A172 (cell line): ENCODE measurements at places on chromosomes 16 and 17. TPM values are rescaled to one million over a fixed set of nuclear protein-coding genes. Genes with fewer than 3 reads are reported as not detected.
A peak's percentile ranks its signal among the peaks of the same experiment; 100 is the strongest.

- no peak for DNase-seq
Measured at GRCh38 chr16:13953501-13953900, 33.5 kb downstream of the ERCC4 start.

The TBX2 gene
- 1.7 and 2.6 TPM in 2 replicates for total RNA-seq

DNA sequence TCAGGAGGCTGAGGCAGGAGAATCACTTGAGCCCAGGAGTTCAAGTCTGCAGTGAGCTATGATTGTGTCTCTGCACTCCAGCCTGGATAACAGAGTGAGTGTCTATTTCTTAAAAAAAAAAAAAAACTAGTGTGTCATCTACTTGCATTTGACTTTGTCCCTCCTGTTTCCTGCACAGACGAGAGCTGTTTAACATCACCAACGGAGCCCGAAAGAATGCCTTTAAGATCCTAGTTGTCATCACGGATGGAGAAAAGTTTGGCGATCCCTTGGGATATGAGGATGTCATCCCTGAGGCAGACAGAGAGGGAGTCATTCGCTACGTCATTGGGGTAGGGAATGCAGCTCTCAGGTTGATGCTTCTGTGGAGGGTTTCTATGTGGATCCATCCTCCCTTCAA is 13.4 kb downstream of the ITGAM start:
- no peak for DNase-seq

DNA sequence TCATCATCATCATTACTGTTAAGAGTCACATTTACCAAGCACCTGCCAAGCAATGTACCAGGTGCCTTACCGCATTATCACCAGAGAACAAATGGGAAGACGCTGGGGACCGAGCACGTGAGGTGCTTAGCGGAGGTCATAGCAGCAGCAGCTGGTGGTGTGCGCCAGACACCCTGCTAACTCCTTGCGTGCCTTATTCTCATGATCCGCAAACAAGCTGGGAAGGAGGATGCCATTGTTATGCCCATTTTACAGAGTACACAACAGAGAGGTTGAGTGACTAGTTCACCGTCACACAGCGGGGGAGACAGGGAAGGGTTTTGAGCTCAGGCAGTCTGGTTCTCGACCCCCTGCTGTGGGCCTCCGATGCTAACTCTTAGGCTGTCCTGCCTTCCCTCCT is 7.3 kb downstream of the ATP2A3 start:
- no peak for DNase-seq

GRCh38 chr16:55338646-55339045 is 14.6 kb downstream of the IRX6 start:
- DNase-seq, result no peak

The SLC5A10 gene
- 0.22 TPM in 1 of 2 replicates, not detected in the other for total RNA-seq

GRCh38 chr17:81090361-81091136 is 55.6 kb downstream of the BAIAP2 start:
- peak; percentile 66 for DNase-seq

DNA sequence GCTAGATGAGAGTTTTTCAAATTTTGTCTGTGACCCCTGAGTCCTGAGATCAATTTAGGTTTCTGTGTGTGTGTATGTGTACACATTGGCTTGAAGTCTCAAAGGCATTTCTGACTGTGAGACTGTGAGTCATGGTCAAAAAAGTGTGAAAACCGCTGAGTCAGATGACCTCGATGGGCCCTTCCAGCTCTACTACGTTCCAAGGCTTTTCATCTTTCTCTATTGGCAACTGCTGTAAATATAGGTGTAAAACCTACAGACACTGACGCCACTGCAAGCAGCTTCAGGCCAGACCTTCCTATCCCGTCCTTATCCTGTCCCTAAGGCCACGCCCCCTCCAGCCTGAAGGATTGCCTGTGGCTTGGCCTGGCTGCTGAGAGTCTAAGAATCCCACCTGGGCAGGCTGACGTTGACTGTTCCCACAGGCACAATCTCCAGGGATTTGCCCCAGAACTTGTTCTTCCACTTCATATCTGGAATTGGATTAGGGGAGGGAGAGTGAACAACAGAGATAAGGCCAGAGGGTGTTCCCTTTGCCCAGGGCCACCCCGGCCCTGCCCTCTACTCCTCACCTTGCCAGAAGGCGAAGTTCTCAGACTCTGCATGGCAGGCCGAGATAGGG is 11.3 kb downstream of the OSBPL7 start:
- peak; percentile 91 for DNase-seq

- peak; percentile 80 for DNase-seq
Measured at GRCh38 chr17:43003542-43004172, 2.9 kb upstream of the IFI35 start.

- DNase-seq, result no peak
Measured at GRCh38 chr16:2115591-2115973, 20.1 kb downstream of the PKD1 start.

The ABCC6 gene
- total RNA-seq, result 3.5 TPM in 1 of 2 replicates, not detected in the other

The CD79B gene
- total RNA-seq, result 0.10 and 0.72 TPM in 2 replicates

The CRYBA1 gene
- total RNA-seq, result not detected in 2 replicates

The HSF4 gene
- 5.8 and 10.9 TPM in 2 replicates for total RNA-seq

The PRAC2 gene
- total RNA-seq, result not detected in 2 replicates

DNA sequence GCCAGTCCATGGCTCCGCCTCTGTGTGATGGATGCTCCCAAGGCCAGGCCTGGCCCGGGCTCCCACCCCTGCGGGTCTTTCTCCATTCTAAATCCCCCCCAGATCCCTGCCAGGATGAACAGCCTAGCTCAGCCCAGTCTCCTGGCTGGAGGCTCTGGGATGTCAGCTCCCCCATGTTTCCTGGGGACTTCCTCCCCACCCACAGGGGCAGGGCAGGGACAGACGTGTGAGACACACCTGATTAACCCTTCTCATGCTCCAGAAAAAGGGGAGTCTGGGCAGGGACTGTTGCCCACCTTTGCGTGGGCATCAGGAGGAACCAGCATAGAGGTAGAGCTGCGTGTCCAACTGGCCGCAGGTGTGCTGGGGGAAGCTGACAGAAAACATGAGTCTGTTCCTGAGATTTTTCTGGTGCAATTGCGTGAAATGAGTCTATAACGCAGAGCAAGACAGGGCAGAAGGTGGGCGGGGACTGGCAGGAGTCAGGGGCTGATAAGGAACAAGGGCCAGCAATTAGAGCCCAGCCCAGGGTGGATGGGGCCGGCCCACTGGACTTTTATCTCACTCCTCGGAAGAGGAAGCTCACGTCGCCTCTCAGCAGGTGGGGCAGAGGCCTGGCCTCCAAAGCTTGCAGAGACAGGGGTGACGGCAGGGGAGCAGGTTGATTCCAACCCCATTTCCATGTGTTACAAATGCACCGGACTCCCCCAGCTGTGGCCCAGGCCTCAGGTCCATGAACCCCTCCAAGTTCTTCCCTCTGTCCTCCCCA is 238.2 kb downstream of the RBFOX3 start:
- DNase-seq, result no peak

GRCh38 chr17:81508639-81509206 is 3.9 kb downstream of the ACTG1 start:
- DNase-seq, result peak; percentile 40

- DNase-seq, result peak; percentile 95
Measured at GRCh38 chr17:72387487-72387886, 266.7 kb downstream of the SOX9 start.

GRCh38 chr17:72233986-72234385 is 113.2 kb downstream of the SOX9 start:
- no peak for DNase-seq

DNA sequence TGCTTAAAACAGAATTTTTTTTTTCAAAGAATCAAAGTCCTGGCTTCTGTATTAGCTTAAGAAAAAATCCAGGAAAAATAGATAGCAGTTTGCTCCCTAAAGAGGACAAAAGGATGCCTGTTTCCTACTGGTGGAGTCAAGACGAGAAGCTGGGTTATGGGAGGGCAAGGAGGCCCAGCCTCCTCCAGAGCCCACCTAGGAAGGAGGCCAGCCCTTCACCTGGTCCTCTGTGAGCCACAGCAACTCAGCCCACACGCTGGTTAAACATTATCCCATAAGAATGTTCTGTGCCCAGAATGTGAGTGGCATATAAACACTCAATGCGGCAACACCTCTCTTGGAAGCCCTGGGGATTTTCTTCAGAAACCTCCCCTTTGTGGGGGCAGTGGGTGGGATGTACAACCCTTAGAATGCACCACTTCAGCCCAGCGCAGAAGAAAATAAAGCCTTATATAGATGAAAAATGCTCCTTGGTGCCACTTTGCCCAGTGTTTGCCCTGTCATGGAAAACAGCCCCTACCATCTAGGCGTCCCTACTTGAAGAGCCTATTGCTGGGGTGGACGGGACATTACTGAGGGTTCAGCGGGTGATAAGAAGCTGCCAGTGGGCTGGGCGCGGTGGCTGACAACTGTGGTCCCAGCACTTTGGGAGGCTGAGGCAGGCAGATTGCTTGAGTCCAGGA is 48.0 kb downstream of the TEKT5 start:
- DNase-seq, result no peak

DNA sequence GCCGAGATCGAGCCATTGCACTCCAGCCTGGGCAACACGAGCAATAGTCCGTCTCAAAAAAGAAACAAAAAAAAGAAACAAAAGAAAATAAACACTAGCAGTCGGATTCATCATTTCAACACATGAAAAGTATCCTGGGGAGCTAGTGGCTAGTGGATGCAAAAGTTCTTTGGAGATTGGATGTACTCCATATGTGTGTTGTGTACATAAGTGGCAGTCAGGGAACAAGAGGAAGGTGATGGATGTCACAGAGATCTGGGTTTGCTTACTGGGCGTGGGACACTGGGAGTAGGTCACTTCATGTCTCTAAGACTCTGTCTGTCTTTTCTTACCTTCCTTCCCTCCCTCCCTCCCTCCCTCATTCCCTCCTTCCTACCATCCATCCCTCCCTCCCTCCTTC is 35.4 kb downstream of the MRC2 start:
- DNase-seq, result no peak

DNA sequence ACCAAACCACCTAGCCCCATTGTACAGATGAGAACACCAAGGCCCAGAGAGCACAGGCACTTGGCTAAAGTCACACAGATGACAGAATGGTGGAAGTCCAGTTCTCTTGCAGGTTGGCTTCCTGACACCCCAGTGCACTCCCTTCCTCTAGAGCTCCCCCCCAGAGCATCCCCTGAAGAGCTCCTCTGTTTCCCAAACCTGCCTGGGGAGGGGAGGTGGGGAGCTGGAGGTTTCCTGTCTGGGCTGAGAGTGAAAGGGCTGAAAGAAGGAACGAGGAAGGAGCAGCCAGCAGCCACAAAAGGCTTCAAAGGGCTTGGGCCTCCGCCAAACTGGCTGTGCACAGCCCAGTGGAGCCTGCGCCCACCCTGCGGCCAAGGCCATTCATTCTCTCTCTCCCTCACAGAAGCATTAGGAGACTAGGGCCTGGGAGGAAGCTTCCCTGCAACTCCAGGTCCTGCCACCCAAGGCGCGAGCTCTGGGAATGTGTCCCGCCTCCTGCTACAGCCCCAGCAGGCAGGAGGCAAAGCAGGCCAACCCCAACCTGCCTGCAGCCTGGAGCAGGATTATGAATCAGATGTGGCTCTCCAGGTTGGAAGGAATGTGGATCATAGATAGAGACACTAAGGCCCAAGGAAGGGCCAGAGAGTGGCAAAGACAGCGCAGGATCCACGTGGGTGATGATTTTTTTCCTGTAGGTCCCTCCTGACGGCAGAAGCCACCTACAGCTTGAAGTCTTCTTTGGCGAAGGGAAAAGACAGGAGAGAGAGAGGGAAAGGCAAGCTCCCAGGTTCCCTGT is 913 bp downstream of the SLC13A5 start:
- DNase-seq, result no peak

GRCh38 chr17:17061516-17061915 is 19.3 kb downstream of the MPRIP start:
- no peak for DNase-seq

DNA sequence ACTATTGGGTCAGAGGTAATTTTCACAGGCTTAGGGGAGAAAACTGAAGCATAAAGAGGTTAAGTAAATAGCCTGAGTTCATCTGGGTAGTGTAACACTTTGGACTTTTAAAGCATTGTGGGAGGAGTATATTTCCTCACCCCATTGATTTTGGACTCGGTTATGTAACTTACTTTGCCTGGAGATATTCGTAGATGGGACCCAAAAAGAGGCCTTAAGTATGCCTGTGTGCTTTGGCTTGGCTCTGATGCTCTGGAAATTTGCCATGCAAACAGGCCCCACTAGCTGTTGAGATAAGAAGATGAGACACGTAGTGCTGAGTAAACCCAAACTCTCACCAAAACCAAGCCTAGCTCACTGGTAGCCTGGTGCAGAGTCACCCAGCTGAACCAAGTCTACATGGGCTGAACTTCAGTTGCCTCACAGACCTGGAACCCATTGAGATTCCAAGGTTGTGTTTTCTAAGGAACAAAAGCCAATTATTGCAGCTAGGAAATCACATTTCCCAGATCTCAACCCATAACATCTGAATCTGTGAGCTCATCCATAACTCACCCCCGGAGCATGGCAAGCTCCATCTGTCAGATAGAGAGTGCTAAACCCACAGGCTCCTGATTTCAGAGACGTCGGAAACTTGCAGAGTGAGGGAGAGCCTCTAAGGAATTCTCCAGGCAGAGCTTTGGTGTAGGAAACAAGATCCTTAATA is 536.0 kb upstream of the C16orf82 start:
- no peak for DNase-seq

DNA sequence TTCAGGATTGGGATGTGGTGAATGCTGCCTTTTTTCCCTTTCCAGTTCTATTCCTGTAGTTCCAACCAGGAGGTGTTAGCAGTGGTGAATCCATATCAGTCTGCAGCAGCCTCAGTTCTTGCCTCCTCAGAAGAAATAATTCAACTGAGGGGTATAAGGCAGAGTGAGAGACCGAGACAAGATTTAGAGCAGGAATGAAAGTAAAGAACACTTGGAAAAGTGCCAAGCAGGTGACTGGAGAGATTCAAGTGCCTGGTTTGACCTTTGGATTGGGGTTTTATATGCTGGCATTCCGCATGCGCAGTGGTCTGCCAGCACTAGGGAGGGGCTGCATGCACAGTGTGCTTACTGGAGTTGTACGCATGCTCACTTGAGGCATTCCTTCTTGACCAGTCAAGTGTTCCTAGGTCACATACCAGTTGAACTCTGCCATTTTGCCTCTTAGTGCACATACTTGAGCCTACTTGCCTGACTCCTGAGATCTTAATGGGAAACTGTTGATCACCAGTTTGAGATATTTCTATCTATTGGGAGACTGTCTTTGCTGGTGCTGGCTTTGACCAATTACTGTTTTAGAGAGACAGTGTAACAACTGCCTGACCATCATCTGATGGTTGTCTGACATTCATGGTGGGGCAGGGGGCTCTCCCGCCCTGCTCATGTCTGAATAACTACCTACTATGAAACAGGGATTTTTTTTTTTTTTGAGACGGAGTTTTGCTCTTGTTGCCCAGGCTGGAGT is 680 bp upstream of the CCL15 start:
- DNase-seq, result no peak

DNA sequence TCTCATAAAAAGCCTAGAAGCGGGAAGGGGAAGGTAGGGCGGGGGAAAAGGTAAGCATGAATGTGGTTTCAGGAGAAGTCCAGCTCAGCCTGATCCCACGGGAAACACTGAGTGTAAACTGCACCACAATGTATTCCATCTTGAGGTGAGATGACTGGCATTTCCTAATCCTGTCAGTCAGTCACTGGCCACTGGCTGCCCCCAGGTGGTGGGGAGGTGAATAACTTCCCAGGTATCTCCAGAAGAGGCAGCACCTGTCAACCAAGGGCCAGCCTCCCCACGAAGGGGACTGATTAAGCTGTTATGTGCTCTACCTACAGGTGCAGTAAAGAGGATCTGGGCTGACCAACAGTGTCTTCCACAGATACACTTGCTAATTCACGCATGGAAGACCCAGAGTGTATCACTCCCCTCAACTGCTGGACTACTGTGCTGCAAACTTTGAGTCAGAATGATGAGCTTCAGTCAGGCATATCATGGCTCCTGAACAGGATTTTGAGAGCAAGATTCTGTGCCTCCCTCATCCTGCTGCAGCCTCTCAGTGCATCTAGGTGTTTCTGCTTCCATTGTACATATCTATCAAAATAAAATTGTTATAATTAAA is 108.5 kb upstream of the CCL2 start:
- DNase-seq, result peak; percentile 46

- DNase-seq, result no peak
Measured at GRCh38 chr16:68223072-68223471, 12.9 kb downstream of the ESRP2 start.
